ENCODE measurements at places on chromosomes 4 and X.

DNA sequence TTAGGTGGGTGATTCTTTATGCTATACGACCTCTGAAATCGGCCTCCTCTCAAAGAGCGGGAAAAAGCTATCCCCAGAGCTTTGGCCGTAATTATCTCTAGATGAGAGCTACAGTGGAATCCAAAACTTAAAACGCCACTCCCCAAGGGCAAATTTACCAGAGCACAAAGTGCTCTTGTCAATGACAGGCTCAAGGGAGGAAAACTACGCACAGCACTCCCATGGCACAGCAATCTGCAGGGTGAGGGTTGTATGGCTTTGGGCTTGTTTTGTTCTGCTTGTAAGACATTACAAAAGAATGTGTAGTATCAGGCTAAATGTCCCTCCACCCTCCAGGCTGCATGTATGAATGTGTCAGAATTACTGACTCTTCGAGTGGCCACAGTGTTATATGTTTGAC, 44.0 kb downstream of the ARHGEF6 start:
- DNase-seq, result peak; percentile 22

DNA sequence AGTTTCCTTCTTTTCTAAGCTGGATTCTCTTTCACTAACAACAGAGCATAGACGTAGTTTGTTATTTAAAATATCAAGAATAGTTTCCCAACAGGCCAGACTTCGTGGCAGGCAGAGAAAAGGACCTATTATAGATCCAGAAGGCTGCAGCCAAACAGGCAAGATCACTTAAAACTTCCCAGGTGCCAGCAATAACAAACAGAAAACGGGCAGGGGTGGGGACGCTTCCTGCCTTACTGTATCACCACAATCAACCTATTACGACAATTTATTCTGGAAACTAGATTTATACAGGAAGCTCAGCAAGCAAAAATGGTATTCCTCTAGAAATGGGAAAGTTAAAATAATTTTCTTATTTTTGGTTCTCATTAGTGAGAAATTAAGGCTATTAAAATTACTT, 22.1 kb downstream of the RWDD4 start:
- DNase-seq, result no peak

DNA sequence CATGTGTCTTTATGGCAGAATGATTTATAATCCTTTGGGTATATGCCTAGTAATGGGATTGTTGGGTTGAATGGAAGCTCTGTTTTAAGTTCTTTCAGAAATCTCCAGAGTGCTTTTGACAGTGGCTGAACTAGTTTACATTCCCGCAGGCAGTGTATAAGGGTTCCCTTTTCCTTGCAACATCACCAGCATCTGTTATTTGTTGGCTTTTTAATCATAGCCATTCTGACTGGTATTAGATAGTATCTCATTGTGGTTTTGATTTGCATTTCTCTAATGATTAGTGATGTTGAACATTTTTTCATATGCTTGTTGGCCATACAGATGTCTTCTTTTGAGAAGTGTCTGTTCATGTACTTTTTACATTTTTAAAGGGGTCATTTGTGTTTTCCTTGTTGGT, 129.8 kb downstream of the TBCK start:
- DNase-seq, result no peak

- DNase-seq, result no peak
These were observed 8.2 kb upstream of the ABCG2 start for GRCh38 chr4:88166608-88167007.

DNA sequence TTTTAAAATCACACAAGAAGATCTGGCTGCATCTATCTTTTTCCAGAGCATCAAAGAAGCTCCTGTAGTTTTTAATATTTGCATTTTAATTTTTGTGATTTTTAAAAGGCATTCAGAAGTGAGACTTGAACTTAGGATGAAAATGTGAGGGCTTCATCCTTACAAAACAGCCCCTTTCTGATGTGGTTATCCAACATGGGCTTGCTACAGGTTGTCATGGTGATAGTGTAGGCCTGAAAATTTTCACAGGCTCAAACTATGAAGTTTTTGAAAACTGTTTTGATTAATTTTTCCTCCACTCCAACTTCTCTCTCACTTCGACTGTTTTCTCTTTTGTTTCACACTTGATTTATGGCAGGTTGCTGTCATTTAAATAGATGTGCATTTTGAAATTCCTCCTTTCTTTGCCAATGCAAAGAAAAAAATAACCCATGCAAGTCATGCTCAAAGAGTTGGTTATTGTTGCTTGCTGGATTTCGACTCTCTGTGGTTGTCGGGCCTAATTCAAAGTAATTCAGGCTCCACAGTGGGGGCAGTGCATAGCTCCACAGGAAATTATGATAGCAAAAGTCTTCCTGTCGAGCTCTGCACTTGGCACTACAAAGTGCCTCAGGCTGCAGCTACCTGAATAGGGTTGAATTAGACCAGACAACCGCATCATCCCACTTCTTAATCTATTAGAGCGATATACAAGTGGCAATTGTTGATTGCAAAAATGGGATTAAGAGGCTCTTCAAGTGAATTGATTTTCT, 201.0 kb upstream of the GPR101 start:
- DNase-seq, result no peak

Measured in NCI-H1436 treated with DMSO at 0.1 percent for 48 hours (cell line).